ENCODE measurements at places on chromosomes 2 and 18.

GRCh38 chr2:5940596-5941535 lies 248.7 kb downstream of the SOX11 start:
- H3K4me1 ChIP-seq: no peaks in the 10 kb centered on the region
- peaks cover 4% of the 10 kb centered on the region for H3K36me3 ChIP-seq
- DNase-seq: no peak
- no peak overlapping the region for H3K4me3 ChIP-seq
- H3K27me3 ChIP-seq: no peaks in the 10 kb centered on the region

DNA sequence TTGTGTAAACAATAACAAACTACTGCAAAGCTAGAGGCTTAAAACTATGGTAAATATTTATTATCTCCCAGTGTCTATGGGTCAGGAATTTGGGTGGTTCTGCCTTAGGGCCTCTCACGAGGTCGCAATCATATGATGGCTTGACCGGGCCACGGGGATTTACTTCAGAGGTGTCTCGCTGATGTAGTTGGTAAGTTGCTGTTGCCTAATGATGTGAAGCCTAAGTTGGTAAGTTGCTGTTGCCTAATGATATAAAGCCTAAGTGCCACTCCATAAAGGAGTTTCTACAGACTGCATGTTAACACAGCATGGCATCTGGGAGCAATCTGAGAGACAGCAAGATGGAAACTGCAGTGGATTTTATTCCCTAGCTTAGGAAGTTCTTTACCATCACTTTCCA lies 35.8 kb downstream of the FMNL2 start:
- H3K4me1 ChIP-seq: no peaks in the 10 kb centered on the region
- H3K36me3 ChIP-seq: no peaks in the 10 kb centered on the region
- no peak overlapping the region for H3K27ac ChIP-seq

DNA sequence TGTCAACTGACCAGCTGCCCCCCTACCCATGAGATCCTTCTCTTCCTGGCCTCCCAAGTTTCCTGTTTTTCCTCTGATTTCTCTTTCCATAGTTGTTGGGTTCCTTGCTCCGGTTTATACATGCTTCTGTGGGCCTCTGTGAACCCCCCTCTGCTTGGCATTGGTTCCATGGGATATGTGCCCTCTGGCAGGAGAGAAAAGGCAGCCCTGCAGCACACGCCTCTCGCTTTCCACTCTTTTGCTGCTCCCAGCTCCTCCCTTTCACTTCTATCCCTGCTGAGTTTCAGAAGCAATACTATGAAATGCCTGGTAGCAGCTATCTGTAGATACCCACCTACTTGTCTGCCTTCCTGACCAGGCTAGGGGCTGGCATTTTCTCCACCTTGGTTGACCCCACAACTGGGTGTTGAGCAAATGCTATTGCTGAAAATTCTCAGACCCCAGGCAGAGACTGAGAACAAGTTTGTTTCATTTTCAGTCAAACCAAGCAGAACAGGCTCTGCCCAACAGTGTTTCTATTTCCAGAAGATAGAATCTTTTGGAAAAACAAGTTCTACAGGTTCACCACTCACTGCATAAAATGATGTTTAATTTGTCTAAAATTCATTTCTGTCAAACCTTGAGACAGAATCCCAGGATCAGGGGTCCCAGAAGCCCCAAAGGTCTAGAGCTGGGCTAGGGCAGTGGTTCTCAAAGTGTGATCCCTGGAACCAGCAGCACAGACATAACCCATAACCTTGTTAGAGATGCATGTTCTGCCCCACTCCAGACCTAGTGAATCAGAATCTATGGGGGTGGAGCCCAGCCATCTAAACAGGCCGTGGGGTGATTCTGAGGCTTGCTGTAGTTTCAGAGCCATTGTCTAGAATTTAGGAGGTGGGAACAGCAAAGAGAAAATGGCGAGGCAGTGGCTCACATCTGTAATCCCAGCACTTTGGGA lies 13.4 kb downstream of the CAPG start:
- H3K4me3 ChIP-seq: no peak overlapping the region
- no peaks in the 10 kb centered on the region for H3K36me3 ChIP-seq
- DNase-seq: no peak
- no peak overlapping the region for H3K27ac ChIP-seq
- H3K27me3 ChIP-seq: peaks cover 2% of the 10 kb centered on the region

DNA sequence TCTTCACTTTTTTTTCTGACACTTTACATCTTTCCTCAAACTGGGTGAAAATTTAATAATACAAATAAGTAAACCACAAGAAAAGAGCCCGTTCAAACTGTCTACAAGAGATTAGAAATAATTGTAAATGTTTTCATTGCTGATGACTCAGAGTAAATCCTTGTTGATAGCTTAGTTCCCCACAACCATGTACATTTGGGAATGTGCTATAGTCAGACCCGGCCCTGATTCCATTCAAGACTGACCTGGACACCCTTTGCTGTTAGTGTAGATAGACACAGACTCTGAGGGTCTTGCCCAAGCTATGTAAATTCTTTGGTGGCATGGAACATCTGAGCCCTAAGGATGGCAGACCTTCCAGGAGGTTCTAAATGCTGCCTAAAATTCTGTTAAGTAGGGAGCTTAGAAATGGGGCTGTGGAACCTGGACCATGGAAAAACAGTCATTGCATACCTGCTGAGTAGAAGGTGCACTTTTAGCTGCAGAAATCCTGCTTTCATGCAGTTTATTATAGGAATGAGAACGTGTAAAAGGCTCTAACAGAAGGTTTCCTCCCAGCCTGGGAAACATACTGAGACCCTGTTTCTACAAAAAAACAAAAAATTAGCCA lies 3.7 kb downstream of the MALT1 start:
- no peaks in the 10 kb centered on the region for H3K36me3 ChIP-seq
- no peak overlapping the region for H3K27ac ChIP-seq

DNA sequence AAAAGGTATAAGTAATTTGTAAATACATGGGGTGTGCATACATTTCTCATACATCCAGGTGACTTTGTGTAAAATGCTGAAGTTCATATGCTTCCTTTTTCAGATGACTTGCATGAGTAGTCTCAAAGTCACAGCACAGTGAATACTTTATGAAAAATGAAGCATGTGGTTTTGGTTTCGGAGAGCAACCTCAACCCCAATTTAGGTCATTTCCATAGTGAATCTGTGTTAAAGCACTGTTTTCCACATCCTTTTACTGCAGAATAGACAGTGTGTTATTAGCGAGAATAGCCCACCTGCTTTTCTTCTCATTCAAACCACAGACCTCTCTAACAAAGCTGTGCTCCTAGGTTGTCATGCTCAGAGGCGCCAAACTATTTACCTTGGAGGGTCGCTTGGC lies 204.4 kb upstream of the RASGRP3 start:
- DNase-seq: no peak
- peaks cover 9% of the 10 kb centered on the region for H3K4me1 ChIP-seq
- H3K27ac ChIP-seq: no peak overlapping the region
- H3K36me3 ChIP-seq: no peaks in the 10 kb centered on the region
- H3K27me3 ChIP-seq: peaks cover 2% of the 10 kb centered on the region

- H3K27me3 ChIP-seq: no peaks in the 10 kb centered on the region
- no peaks in the 10 kb centered on the region for H3K4me1 ChIP-seq
- no peaks in the 10 kb centered on the region for H3K36me3 ChIP-seq
- no peak for DNase-seq
These were observed 150.9 kb upstream of the REV1 start for GRCh38 chr2:99640635-99641151.

- H3K27ac ChIP-seq: no peak overlapping the region
- no peaks in the 10 kb centered on the region for H3K36me3 ChIP-seq
- no peak overlapping the region for H3K4me3 ChIP-seq
- H3K27me3 ChIP-seq: peaks cover 6% of the 10 kb centered on the region
- no peaks in the 10 kb centered on the region for H3K4me1 ChIP-seq
These were observed 290.8 kb upstream of the MYT1L start for GRCh38 chr2:2621855-2622254.

- no peak overlapping the region for H3K4me3 ChIP-seq
- peaks cover 17% of the 10 kb centered on the region for H3K4me1 ChIP-seq
- H3K36me3 ChIP-seq: no peaks in the 10 kb centered on the region
- DNase-seq: no peak
- no peak overlapping the region for H3K27ac ChIP-seq
These were observed 58.5 kb downstream of the SMAD7 start for GRCh38 chr18:48892146-48892855.

DNA sequence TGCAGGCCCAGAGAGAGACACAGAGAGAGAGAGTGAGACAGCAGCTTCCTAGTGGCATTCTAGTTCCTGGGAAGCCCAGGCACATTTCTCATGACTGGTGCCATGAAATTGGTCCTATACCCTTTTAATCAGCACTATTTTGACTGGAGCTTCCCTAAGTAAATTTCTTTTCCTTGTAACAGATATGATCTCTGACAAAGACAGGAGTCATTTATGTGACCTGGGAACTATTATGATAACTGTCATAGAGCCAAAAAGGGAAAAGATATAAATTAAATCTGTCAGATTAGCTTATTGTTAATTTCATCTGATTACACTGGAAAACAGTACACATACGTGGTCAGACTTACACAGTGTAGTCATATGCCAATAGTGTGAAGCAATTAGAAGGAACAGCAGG lies 161.3 kb upstream of the HNRNPA3 start:
- H3K27ac ChIP-seq: no peak overlapping the region
- H3K27me3 ChIP-seq: peaks cover 1% of the 10 kb centered on the region
- H3K4me3 ChIP-seq: no peak overlapping the region
- H3K4me1 ChIP-seq: no peaks in the 10 kb centered on the region

DNA sequence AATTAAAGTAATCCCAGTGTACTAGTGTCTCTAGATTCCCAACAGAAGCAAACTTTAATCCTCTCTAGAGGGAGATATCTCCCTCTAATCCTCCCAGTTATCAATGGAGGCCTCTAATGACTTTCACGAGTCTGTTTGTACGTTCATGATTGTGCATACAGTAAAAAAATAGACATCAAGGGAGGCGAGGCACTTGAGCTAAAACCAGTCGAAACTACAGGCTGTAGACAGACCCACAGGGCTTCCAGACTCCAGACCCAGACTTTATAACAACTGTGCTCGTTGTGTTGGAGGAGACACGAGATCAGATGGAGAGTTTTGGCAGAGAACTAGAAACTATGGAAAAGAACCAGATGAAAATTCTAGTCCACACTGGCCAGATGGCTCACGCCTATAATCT lies 7.0 kb downstream of the DGKD start:
- no peak overlapping the region for H3K4me3 ChIP-seq
- H3K27ac ChIP-seq: peak overlapping the region; percentile 72
- H3K27me3 ChIP-seq: peaks cover 2% of the 10 kb centered on the region
- DNase-seq: no peak
- H3K36me3 ChIP-seq: peaks cover 11% of the 10 kb centered on the region

- no peak overlapping the region for H3K4me3 ChIP-seq
- H3K36me3 ChIP-seq: no peaks in the 10 kb centered on the region
- H3K4me1 ChIP-seq: no peaks in the 10 kb centered on the region
- DNase-seq: no peak
These were observed 68.8 kb upstream of the CWC22 start for GRCh38 chr2:180075870-180076269.

GRCh38 chr2:149145314-149146295 lies 107.1 kb downstream of the LYPD6B start:
- DNase-seq: no peak
- H3K36me3 ChIP-seq: no peaks in the 10 kb centered on the region
- no peak overlapping the region for H3K27ac ChIP-seq

GRCh38 chr2:210177769-210178168 lies 6.6 kb upstream of the KANSL1L start:
- no peaks in the 10 kb centered on the region for H3K4me1 ChIP-seq
- H3K36me3 ChIP-seq: peaks cover 4% of the 10 kb centered on the region
- H3K4me3 ChIP-seq: no peak overlapping the region
- H3K27ac ChIP-seq: no peak overlapping the region
- peaks cover 3% of the 10 kb centered on the region for H3K27me3 ChIP-seq

DNA sequence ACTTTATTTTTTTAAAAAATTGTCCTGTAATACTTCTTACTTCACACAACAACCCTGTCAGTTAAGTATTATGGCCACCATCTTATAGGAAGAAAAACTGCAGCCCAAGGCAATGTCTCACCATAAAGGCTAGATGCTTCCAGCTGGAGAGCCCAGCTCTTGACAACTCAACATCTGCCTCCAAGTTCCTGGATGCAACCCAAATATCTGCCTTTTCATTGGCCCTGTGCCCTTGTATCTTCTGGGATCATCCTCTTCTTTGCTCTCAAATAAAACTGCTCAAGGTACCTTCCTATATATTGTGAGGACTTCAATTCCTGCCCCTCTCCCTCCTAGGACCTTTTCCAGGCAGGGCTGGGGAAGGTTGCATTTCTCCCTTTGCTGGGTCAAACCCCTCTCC lies 69.5 kb downstream of the BIN1 start:
- DNase-seq: no peak
- no peaks in the 10 kb centered on the region for H3K36me3 ChIP-seq
- no peak overlapping the region for H3K4me3 ChIP-seq
- no peak overlapping the region for H3K27ac ChIP-seq

DNA sequence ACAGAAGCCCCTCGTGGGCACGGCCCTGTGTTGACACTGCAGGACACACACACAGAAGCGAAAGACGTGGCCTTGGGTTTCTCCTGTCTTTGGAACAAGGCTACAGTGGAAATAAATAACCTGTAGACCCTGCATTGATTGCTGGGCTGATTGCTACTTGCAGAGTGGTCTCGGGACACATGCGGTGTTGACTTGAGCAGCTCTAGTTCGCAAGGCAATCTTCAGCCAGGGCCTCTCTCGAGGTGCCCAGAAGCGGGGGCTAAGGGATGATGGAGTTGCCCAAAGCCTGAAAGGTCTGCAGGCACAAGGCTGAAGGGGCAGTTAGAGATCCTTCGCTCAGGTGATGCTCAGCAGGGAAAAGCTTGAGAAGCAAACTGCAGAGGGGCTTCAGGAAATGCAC lies 180.3 kb downstream of the SEPTIN10 start:
- no peaks in the 10 kb centered on the region for H3K4me1 ChIP-seq
- no peak overlapping the region for H3K27ac ChIP-seq
- no peak for DNase-seq
- no peaks in the 10 kb centered on the region for H3K27me3 ChIP-seq

Measured in immature natural killer cell (primary cell).